ENCODE measurements at places on chromosomes 16 and 17. TPM values are rescaled to one million over a fixed set of nuclear protein-coding genes. Genes with fewer than 3 reads are reported as not detected.

GNPTG gene
- 28.0 TPM for total RNA-seq

FUS gene
- total RNA-seq = 81.6 TPM

TNP2 gene
- not detected for total RNA-seq

BCL6B gene
- total RNA-seq = 12.5 TPM

GPRC5B gene
- 14.5 TPM for total RNA-seq

CYGB gene
- total RNA-seq = 14.4 TPM

PDE6G gene
- total RNA-seq = not detected

TBC1D28 gene
- not detected for total RNA-seq

PRRT2 gene
- 7.9 TPM for total RNA-seq

RARA gene
- total RNA-seq = 10.6 TPM

ORAI3 gene
- total RNA-seq = 16.7 TPM

GAST gene
- not detected for total RNA-seq

TSPAN10 gene
- 1.2 TPM for total RNA-seq

NOXO1 gene
- total RNA-seq = not detected
